CD4-positive, alpha-beta T cell treated with Interferon alpha-2 for 1 hour (primary cell): ENCODE measurements at places on chromosomes 6 and 20.

DNA sequence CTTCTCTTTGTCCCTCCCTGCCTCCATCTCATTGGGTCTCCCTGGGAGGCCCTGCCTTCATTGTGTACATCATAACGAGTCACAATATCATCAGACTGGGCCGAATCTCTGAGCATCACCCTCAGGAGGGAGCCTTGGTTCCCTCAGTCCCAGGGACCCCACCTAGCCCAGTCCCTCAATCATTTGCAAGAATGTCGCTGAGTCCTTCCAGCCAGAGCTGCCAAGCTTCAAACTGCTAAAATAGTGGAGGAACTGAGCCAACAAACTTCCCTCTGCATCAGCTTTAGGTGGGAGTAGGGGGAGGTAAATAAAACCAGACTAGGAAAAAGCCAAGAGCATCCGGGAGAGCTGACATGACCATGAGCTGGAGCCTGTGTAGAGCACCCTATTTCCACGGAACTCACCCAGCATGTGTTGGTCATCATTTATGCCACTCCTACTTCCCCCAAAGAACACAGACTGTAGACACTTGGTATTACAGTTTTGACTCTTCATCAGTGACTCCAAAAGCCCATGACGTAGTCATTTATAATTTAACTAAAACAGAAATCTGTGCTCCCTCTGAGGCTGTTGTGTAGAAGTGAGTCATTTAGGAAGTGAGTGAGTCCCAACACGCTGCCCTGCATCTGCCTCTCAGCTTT lies 28.8 kb upstream of the IL17A start:
- no peak for DNase-seq

GRCh38 chr6:63615590-63615989 lies 20.0 kb upstream of the PHF3 start:
- no peak for DNase-seq

GRCh38 chr20:45339084-45339483 lies 9.1 kb downstream of the SDC4 start:
- DNase-seq = no peak

GRCh38 chr20:39117491-39117890 lies 155.3 kb downstream of the DHX35 start:
- DNase-seq = no peak

DNA sequence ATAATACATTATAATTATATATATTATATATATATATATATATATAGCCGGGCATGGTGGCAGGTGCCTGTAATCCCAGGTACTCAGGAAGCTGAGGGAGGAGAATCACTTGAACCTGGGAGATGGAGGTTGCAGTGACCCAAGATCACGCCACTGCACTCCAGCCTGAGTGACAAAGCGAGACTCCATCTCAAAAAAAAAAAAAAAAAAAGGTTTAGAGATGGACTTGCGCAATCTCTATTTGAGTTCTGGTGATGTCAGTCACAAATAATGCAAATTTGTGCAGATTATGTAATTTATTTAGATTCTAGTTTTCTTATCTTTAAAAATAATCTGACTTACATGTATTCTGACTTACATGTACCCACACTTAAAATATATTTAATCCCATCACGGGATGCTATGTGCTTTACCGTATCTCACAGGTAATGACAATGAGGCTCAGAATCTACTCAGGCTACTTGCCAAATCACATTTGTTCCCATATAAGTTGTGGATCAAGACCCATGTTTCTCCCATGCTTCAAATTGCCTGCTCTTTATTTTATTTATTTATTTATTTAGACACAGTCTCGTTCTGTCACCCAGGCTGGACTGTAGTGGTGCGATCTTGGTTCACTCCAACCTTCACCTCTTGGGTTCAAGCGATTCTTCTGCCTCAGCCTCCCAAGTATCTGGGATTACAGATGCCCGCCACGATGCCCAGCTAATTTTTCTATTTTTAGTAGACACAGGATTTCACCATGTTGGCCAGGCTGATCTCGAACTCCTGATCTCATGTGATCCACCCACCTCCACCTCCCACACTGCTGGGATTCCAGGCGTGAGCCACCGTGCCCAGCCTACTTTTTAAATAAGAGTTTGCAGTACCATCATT lies 7.6 kb upstream of the UST start:
- DNase-seq = no peak
